ENCODE measurements at places on chromosomes 3 and 15.

- DNase-seq = no peak
These were observed 142.8 kb downstream of the VPS13C start for GRCh38 chr15:61917457-61917856.

DNA sequence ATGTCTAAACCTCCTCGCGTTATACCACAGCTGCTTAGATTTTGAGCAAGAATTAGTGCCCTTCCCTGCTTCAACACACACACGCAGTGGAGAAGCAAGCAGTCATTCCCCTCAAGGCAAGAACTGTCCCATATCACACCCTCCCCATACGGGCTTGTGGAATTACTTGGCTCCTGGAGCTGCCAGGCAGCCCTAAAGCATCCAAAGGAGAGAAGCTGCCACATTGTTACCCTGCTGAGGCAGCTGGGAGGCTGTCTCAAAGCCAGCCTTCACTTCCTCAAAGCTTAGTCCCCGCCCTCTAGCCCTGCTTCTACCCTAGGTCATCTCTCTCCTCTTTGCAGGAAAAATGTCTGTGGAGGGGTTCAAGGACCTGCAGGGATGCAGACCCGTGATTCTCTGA, 153.4 kb downstream of the RORA start:
- no peak for DNase-seq

DNA sequence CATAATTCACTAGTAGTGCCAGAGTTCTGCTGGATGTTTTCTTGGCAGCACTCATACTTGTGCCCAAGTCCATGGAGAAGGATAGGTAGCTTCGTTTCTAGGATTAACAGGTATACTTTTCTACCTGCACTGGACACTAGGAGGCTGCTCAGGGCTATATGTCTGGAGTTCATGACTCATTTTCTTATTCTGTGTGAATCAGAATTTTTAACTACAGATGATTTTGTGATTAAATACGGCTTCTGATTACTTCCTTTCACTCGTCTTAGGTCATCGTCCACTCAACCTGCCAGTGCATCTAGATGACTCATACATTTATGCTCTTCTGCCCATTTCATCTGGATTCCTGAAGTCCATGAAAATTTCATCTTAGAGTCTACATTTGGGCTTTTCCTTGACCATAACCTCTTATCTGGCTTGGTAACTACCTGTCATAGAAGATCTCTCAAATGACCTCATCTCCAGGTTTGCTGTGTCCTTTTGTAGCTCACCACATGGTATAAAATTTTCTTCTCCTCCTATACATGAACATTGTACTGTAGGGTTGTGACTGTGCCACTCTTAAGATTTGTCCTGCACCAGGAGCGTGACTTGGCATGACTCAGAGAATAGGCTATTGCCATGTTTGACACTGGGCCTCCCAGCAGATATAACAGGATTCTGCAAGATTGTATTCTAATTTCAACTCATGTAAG, 66.7 kb upstream of the GCSAM start:
- no peak for DNase-seq

GRCh38 chr3:156519758-156520162, 35.2 kb downstream of the SSR3 start:
- no peak for DNase-seq

GRCh38 chr3:62615258-62615849, 242.0 kb upstream of the FEZF2 start:
- no peak for DNase-seq

DNA sequence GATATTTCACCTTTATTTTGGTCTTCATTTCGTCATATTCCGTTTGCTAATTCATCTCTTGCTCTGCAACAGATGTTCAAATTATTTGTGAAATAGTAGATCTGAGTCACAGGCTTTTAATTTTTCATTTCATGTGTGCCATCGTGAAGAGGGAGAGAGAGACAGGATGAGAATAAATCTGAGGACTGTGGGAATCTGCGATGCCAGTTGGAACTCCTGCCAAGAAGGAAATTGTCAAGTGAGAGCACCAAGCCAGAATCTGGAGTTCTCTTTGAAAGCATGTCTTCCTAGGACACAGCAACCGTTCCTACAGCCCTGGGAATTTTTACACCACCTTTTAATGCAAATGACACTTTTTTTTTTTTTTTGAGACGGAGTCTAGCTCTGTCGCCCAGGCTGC, 48.8 kb downstream of the NSMCE3 start:
- no peak for DNase-seq

DNA sequence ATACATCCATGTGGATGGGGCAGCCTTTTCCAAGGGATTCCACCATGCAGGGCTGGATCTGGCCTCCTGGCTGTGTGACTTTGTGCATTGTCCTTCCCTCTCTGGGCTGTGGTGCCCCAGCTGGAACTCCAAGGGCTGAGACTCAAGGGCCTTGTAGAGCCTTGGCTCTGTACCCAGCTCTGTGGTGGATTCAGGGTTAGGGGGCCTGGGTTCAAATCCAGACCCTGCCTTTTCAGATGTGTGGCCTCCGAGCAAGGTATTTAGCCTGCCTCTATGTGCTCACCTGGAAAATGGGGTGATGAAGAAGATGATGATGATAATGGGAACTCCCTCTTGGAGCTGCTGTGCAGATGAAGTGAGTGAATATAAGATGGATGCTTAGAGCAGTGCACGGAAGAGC, 161.9 kb downstream of the WNT7A start:
- DNase-seq = no peak

Measured in activated CD8-positive, alpha-beta memory T cell treated with anti-CD3 and anti-CD28 coated beads for 4 hours (primary cell).